ENCODE measurements at places on chromosomes 16 and 17.

DNA sequence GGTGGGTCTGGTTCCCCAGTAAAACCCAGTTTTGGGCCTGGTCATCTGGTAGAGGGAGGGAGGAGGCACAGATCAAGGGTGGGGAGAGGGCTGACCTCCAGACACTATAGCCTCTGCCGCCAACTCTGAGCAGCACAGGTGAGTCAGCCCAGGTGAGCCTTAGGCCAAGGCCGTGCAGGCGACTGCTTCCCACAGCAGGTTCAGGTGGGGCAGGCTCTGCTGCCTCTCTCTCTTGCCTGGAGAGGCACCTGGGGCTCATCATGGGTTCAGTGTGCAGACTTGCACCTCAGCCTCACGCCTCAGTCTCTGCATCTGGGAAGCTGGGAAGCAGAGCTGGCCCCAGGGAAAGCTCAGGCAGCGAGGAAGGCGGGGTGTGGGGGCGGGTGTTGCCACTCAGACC is 37.8 kb upstream of the IL34 start:
- DNase-seq = no peak

GRCh38 chr16:28904363-28904762 is 20.7 kb downstream of the RABEP2 start:
- DNase-seq = no peak

DNA sequence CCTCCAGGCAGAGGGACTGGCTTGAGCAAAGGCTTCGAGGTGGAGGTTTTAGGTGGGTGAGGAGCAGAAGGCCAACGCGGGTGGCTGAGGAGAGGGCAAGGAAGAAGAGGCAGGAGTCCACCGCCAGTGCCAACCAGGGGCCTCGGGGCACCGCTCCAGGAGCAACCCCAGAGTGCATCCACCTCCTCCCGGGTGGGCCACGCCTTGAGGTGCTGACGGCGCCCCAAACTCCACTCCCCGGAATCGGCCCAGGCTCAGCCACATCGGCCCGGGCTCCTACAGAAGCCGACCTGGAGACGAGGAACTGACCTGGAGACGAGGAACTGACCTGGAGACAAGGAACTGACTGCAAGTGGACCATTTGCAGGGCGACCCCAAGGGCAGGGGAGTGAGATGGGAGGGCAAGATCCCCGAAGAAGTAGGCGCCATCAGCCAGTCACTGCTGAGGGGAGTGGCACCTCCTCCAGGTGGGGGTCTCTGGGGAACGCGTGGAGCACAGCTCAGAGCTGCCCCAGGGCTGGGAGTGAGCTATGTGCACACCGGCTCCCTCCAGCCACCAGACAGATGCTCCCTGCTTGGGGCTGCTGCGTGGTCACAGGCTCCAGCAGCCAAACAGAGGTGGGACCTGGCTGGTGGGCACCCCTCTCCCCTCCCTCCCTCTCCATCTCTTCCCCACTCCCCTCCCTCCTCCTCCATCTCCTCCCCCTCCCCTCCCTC is 29.2 kb upstream of the CBFA2T3 start:
- DNase-seq = no peak

GRCh38 chr17:64270885-64271284 is 7.8 kb upstream of the TEX2 start:
- DNase-seq = no peak

All from stimulated activated CD8-positive, alpha-beta memory T cell treated with anti-CD3 and anti-CD28 coated beads, Interleukin-4, amount 100 ng/mL, for 48 hours (primary cell).